ENCODE measurements at places on chromosomes 16 and 17.
A peak's percentile ranks its signal among the peaks of the same experiment; 100 is the strongest.

DNA sequence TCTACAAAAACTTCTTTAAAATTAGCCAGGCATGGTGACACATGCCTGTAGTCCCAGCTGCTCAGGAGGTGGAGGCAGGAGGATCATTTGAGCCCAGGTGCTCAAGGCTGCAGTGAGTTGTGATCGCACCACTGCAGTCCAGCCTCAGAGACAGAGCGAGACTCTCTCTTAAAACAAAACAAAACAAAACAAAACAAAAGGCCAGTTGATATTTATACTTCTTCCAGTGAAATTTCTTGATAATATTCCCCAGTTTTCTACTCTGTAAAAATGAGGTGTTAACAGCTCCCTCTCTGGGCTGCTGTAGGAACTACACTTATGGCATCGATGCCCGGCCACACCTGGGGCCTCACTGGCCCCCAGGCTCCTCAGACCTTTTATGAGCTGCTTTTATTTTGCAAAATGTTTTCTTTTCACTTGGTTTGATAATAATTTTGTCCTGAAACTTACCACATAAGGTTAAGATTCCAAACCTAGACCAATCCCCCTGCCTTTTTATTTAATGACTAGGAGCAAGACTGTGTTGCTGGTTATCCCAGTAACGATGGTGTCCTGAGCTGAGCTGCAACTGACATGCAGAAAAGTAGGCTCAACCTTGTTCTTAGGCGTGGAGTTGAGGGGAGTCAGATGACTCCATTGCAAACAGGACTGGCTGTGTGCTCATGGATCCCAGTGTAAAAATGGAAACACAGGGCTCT lies 17.6 kb downstream of the MAPK8IP3 start:
- peak; percentile 62 for DNase-seq

- no peak for DNase-seq
Observed at GRCh38 chr17:44417553-44417952, 28.1 kb upstream of the ITGA2B start.

- no peak for DNase-seq
Observed at GRCh38 chr16:86002178-86002900, 103.4 kb downstream of the IRF8 start.

DNA sequence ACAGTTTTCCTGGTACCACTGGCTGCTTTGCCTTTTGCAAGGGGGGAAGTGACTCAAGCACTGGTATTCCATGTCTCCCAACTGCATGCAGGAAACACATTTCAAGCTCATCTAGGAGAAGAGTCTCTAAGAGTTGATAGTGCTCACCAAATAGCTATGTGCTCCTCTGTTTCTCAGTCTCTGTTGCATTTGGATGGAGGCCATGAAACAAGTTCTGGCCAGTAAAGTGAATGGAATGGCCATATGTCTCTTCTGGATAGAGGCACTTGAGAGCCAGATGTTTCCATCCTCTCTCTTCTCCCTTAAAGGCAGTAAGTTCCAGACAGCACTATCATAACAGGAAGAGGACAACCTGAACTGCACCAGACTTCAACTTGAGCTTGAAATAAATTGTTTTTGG lies 60.6 kb downstream of the C16orf82 start:
- DNase-seq = no peak

GRCh38 chr17:13787636-13788035 lies 185.9 kb upstream of the HS3ST3A1 start:
- DNase-seq = no peak

- no peak for DNase-seq
Observed at GRCh38 chr17:26809033-26809432, 484.9 kb upstream of the WSB1 start.

- no peak for DNase-seq
Observed at GRCh38 chr17:21177401-21177800, 36.6 kb downstream of the TMEM11 start.

DNA sequence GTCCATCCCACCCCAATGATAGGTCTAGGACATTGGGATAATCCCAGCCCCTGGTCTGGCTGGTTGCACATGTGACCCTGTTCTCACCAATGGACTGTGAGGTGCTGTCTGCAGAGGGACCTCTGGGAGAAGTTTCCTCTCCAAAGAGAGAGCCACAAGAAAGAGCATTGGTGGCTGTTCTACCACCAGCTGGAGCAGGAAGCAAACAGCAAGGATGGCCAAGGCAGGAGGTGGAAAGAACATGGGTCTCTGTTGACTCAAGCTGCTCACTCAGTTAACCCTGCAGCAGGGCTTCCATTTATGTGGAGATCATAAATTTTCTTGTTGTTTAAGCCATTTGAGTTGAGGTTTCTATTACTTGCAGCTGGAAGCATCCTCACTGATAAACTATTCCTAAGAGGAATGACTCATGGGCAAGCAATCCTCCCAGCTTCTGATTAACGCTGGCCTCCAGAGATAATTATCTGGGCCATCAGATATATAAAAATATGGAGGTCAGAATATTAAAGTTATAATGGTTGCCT lies 52.6 kb downstream of the CYB5B start:
- no peak for DNase-seq

GRCh38 chr16:84007965-84008364 lies 34.6 kb downstream of the SLC38A8 start:
- no peak for DNase-seq

DNA sequence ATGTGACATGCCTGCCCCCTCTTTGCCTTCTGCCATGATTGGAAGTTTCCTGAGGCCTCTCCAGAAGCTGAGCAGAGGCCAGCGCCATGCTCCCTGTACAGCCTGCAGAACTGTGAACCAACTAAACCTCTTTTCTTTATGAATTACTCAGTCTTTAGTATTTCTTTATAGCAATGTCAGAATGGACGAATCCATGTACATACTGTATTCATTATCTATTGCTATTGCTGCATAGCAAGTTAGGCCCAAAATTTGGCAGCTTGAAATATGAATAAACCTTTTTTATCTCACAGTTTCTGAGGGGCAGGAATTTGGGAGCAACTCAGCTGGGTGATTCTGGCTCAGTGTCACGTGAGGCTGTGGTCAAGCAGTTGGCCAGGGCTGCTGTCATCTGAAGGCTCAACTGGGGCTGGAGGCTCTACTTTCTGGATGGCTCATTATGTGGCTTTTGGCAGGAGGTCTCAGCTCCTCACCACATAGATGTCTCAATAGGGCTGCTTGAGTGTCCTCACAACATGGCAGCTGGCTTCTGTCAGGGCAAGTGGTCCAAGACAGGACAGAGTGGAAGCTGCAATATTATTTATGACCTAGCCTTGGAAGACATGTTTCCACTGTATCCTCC lies 40.0 kb downstream of the SOCS1 start:
- DNase-seq = no peak
